ENCODE measurements at places on chromosomes 12 and 14. TPM values are rescaled to one million over a fixed set of nuclear protein-coding genes. Genes with fewer than 3 reads are reported as not detected.

Gene TEX52
- not detected for total RNA-seq

Gene CHD8
- total RNA-seq = 73.9 TPM

DNA sequence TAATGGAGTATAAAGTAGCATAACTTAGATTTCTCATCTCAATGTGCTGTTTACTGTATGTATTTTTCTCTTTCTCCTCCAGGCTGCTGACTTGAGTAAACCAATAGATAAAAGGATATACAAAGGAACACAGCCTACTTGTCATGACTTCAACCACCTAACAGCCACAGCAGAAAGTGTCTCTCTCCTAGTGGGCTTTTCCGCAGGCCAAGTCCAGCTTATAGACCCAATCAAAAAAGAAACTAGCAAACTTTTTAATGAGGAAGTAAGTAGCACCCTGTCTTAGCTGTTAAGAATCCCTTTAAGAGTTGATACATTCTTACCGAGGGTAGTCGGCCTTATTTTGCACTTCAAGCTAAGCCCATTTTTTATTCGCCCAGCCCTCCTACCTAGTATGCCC lies 55.2 kb downstream of the WDR20 start:
- DNase-seq = no peak

GRCh38 chr12:12723149-12723680 lies 6.0 kb downstream of the CDKN1B start:
- DNase-seq = no peak

DNA sequence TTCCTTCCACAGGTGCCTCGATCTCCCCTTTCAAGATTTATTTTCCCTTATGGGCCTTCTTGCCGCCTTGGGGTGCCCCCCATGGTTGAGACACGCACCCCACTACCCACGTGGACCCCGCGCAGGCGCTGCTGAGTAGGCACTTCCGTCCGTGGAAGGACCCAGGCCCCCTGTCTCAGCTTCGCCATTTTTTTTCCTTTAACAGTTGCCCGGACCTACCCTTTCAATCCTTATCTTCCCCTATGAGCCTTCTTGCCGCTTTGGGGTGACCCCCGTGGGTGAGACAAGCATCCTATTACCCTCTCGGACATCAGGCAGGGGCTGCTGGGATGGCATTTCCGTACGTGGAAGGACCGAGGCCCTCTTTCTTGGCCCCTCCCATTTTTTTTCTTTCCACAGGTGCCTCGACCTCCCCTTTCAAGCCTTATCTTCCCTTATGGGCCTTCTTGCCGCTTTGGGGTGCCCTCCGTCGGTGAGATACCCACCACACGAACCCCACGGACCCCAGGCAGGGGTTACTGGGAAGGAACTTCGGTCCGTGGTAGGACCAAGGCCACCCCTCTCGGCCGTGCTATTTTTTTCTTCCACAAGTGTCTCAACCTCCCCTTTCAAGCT lies 268.2 kb downstream of the ALG10 start:
- DNase-seq = no peak

Data from activated naive CD4-positive, alpha-beta T cell treated with anti-CD3 and anti-CD28 coated beads for 36 hours (primary cell).